ENCODE measurements at places on chromosomes 5 and 9.

DNA sequence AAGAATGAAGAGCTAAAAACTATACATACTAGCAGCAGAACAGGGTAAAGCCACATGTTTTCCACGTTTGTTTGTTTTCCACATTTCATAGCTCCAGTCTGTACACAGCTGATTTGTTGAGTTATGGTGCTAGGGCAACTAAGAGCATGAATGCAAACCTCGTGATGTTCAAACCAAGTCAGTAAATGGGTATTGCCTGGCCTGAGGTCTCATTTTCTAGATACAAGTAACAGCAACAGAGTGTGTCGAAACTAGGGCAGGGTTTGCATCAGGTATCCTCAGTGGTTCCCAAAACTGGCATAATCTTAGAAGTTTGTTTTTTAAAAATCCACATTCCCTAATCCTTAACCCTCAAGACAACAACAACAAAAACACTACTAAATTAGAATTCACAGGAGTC is 89.3 kb downstream of the CEMIP2 start:
- H3K4me1 ChIP-seq: peaks cover 19% of the 10 kb centered on the region
- H3K27ac ChIP-seq: no peak overlapping the region
- no peak overlapping the region for H3K4me3 ChIP-seq
- peaks cover 32% of the 10 kb centered on the region for H3K36me3 ChIP-seq

DNA sequence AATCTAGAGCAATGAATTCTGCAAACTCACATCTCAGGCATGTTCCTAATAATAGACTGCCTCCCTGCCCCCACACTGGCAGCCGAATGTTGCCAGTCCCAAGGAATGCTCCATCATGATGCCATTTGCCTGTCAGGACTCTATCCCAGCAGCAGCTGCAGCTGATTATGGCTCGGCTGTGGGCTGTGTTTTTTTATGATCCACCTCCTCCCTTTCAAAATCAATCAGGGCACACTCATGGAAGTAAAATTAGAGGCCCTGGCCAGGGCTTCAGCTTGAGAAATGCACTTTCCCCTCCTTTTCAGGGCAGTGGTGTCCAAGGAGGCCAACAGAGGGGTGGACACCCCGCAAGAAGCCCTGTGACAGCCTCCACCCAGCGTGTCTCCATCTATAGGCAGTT is 176.7 kb upstream of the S1PR3 start:
- H3K4me3 ChIP-seq: no peak overlapping the region
- peaks cover 13% of the 10 kb centered on the region for H3K27me3 ChIP-seq
- no peak for DNase-seq
- no peak overlapping the region for H3K27ac ChIP-seq
- no peaks in the 10 kb centered on the region for H3K4me1 ChIP-seq

DNA sequence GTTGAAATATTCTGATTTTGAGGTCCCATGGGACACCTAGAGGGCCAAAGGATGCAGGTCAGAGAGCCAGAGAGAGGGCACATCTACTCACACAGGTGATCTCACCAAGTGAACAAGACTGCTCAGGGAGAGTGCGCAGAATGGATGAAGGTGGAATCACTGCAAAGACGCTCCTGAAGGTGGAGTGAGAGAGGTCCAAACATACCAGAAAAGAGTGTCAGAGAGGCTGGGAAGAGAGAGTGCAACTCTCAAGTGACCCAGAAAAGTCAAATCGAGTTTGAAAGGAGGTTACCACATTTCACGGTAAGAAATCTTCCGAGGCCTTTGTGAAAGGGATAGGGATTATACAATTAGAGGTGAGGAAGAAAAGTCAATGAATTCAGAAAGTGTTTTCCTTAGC is 173.4 kb downstream of the EPB41L4A start:
- no peaks in the 10 kb centered on the region for H3K4me1 ChIP-seq
- H3K27me3 ChIP-seq: peaks cover 18% of the 10 kb centered on the region
- H3K4me3 ChIP-seq: no peak overlapping the region

DNA sequence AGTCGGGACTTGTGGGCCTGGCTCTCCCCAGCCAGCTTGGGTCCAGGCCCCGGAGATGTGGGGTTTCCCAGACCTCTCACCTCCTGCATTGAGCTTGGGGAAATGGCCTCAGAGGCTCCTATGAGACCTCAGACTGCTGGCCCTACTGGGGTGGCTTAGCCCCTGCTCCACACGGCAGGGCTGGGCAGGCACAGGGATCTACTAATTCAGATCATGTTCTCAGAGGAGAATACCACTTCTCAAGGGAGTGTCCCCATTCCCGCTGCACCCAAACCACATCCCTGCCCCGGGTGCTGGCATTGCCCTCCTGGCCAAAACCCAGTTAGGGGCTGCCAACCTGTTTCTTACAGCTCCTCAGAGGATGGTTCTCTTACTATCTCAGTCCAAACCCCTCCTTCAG is 82.1 kb upstream of the LMX1B start:
- no peaks in the 10 kb centered on the region for H3K36me3 ChIP-seq
- no peaks in the 10 kb centered on the region for H3K4me1 ChIP-seq

- H3K4me1 ChIP-seq: no peaks in the 10 kb centered on the region
- no peak overlapping the region for H3K27ac ChIP-seq
- no peak overlapping the region for H3K4me3 ChIP-seq
- no peaks in the 10 kb centered on the region for H3K27me3 ChIP-seq
- no peaks in the 10 kb centered on the region for H3K36me3 ChIP-seq
Observed at GRCh38 chr5:122458278-122458872, 146.3 kb downstream of the SNCAIP start.

GRCh38 chr5:173873306-173873922 is 14.7 kb upstream of the CPEB4 start:
- no peaks in the 10 kb centered on the region for H3K36me3 ChIP-seq
- no peak overlapping the region for H3K27ac ChIP-seq
- peaks cover 7% of the 10 kb centered on the region for H3K27me3 ChIP-seq

DNA sequence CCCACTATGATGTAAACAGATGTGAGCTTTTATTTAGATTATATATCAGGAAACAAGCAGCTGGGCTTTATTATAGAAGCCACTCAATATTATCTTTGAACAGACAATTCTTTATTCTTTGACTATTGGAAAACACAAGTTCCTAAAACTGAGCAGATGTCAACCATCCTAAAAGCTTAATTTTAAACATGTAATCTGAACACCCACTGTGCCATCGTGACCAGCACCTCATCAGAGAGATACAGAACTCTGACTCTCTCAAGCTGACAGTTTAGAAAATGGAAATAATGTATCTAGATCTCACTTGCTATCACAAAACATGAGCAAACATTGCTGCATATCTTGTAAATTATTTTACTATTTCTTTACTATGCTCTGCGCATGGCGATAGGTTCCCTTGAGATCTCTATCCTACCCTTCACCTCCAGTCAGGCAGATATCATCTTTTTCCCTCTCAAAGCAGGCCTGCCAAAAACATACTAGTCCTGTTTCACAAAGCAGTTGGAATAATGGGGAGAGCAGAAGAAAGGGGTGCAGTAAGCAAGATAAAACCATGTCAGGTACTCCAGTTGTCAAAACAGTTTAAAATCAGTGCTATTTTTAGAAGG is 151.0 kb downstream of the KIAA0825 start:
- no peaks in the 10 kb centered on the region for H3K27me3 ChIP-seq
- no peak overlapping the region for H3K4me3 ChIP-seq
- DNase-seq: no peak
- no peaks in the 10 kb centered on the region for H3K36me3 ChIP-seq
- no peak overlapping the region for H3K27ac ChIP-seq
- no peaks in the 10 kb centered on the region for H3K4me1 ChIP-seq

GRCh38 chr5:167827766-167828165 is 463.7 kb upstream of the WWC1 start:
- no peak for DNase-seq
- no peaks in the 10 kb centered on the region for H3K27me3 ChIP-seq
- no peak overlapping the region for H3K27ac ChIP-seq
- no peak overlapping the region for H3K4me3 ChIP-seq
- no peaks in the 10 kb centered on the region for H3K36me3 ChIP-seq

DNA sequence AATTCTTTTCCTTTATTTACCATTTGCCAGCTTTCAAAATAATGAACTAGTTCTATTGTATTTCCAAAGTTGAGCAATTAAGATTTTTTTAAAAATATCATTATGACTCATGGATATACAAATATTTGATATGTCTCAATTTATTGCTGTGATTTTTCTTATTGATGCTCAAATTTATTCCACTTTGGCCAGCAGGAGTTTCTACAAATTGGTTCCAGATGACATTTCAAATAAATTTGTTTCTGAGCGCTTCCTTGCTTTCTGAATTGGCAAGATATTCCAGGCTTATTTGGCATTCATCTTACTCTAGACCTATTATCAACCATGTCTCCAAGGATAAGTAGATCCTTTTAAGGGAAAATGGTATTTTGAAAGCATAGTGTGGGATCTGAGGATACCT is 58.5 kb upstream of the TJP2 start:
- no peak overlapping the region for H3K27ac ChIP-seq
- peaks cover 4% of the 10 kb centered on the region for H3K36me3 ChIP-seq
- H3K27me3 ChIP-seq: peaks cover 3% of the 10 kb centered on the region

DNA sequence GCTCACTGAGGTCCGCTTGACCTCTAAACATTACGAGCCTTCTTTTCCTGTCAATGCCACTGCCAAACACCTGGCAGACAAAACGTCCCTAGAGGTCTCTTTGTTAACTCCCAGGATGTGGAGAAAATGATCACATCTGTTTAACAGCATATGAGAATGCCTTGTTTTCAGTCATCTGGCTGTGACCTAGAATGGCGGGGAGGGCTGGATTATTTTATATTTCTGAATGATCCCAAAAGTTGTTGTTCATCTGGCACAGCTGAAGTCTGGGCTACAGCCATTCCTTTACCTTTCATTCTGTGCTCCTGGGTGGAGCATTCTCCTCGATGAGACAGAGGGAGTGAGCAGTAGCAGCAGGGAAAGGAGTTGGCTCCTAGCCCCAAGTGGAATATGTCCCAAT is 138.2 kb downstream of the PRDM6 start:
- no peaks in the 10 kb centered on the region for H3K27me3 ChIP-seq
- H3K36me3 ChIP-seq: no peaks in the 10 kb centered on the region
- H3K4me1 ChIP-seq: no peaks in the 10 kb centered on the region

GRCh38 chr9:85702726-85703289 is 38.9 kb downstream of the AGTPBP1 start:
- H3K36me3 ChIP-seq: peaks cover 6% of the 10 kb centered on the region
- no peak for DNase-seq
- H3K27me3 ChIP-seq: no peaks in the 10 kb centered on the region
- no peak overlapping the region for H3K27ac ChIP-seq
- no peak overlapping the region for H3K4me3 ChIP-seq

DNA sequence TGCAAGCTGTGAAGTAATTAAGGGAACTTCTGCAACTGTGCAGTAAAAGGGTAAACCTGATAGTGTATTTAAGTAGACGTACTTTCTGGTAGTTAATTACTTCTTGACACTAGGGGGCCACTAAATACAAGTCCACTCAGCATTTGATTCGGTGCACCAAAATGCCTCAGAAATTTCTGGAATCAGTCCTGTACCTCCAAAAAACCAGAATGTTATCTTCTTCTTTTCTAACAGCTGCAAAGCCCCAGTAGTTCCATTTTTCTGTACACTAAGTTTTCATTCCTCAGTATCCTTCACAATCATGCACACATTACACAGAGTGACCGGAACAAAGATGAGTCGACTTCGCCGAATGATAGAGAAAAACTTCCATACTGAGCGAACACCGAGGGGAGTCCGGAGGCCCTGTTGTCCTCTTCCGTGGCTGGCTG is 484 bp downstream of the GFM2 start:
- H3K27ac ChIP-seq: peak overlapping the region; percentile 98
- H3K4me3 ChIP-seq: peak overlapping the region; percentile 99
- no peaks in the 10 kb centered on the region for H3K27me3 ChIP-seq
- DNase-seq: peak; percentile 75
- H3K36me3 ChIP-seq: peaks cover 35% of the 10 kb centered on the region

DNA sequence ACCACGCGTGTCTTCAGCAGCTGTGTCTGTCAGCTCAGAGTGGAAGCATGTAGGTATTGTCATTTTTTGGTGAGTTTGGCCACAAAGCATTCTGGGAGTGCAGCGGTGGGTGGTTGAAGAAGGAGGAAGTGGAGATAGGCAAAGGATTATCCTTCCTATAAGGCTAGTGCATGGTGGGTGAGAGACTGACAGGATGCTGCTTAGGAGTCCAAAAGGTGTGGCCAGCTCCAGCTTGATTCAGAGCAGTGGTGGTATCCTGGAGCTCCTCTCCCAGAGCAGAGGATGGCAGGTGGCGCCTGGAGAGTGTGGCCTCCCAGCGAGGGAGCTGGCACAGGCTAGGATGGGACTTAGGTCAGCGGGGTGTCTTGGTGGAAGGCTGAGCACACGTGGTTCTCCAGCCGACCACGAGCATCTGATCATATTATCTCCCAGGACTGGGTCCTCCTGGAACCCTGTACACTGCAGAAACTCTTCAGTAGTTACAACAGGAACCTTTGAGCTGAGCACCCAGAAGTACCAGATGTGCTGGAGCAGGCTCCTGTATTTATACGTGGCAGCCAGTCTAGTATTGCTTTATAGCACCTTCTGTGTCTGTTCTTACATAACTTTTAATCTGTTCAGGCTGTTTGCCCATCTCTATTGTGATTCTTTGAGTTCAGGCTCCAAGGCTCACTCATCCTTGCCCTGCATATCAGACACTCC is 29.6 kb downstream of the MAML1 start:
- peak; percentile 83 for DNase-seq
- H3K36me3 ChIP-seq: peaks cover 14% of the 10 kb centered on the region
- H3K4me1 ChIP-seq: peaks cover 46% of the 10 kb centered on the region
- no peaks in the 10 kb centered on the region for H3K27me3 ChIP-seq
- peak overlapping the region; percentile 22 for H3K4me3 ChIP-seq

DNA sequence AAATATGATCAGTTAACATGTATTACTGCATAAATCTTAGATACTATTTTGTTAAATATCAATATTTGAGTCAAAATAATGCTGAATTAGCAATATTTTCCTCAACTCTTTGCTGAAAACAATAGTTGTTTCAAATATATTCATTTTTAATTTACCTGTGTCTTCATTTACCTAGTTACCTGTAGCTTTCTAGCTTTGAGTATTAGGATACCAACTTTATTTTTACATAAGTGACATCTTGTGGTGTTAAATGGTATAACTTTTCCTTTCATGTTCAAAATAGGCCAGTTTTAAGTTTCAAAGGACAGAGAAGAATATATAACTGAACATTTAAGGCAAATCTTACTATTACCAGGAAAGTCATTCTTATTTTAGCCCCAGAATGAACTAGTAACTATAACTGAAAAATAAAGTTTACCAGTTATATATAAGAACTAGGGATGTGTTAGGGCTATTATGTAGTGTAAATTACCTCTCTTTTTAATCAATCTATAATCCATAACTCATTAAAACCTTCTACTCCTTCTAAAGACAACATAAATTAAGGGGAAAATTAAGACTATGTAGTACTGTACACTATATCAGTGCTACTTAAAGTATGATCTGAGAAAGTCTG is 25.3 kb downstream of the AP3B1 start:
- H3K27ac ChIP-seq: no peak overlapping the region
- no peak for DNase-seq
- no peaks in the 10 kb centered on the region for H3K27me3 ChIP-seq
- peaks cover 12% of the 10 kb centered on the region for H3K36me3 ChIP-seq
- H3K4me1 ChIP-seq: peaks cover 7% of the 10 kb centered on the region
- H3K4me3 ChIP-seq: no peak overlapping the region

All from activated CD4-positive, alpha-beta T cell treated with anti-CD3 and anti-CD28 coated beads, Interleukin-2, amount 10 ng/mL, durations not matched to agents 24 days and 14 days (primary cell).